ENCODE measurements at places on chromosomes 12 and 14.

GRCh38 chr12:19373586-19373985 lies 65.7 kb upstream of the AEBP2 start:
- no peak for DNase-seq

GRCh38 chr12:106078358-106079010 lies 60.3 kb downstream of the NUAK1 start:
- DNase-seq: no peak

- no peak for DNase-seq
Measured at GRCh38 chr12:41211448-41211847, 23.3 kb downstream of the PDZRN4 start.

- DNase-seq: no peak
Measured at GRCh38 chr14:84969501-84969900, 560.4 kb upstream of the FLRT2 start.

- DNase-seq: no peak
Measured at GRCh38 chr12:80988986-80989385, 51.3 kb upstream of the LIN7A start.

GRCh38 chr12:9951026-9951675 lies 19.0 kb upstream of the CLEC2A start:
- peak; percentile 50 for DNase-seq

GRCh38 chr12:16526693-16527092 lies 79.3 kb downstream of the LMO3 start:
- DNase-seq: no peak

DNA sequence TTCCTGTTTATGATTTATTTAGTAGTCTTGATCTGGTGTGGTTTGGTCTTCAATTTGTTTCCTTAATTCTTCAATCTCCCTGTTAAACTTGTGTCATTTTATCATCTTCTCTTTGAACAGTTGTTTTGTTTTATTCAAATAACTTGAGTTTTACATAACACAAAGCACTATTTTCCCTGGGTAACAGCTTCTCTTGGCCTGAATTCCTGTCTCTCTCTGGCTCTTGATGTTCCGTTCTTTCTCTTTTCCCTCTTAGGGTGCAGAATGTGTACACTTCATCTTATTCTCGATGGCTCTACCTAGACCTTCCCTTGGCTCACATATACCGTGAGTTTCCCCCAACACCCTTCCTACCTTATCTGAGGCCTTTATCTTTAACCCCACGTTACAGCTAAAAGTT lies 36.8 kb upstream of the VPS33A start:
- no peak for DNase-seq

GRCh38 chr14:56794088-56794556 lies 16.2 kb downstream of the OTX2 start:
- DNase-seq: no peak

GRCh38 chr12:77569876-77570275 lies 260.8 kb upstream of the NAV3 start:
- DNase-seq: no peak

All from CD4-positive, alpha-beta T cell treated with Interleukin-12 subunit alpha and Interleukin-12 subunit beta, for 1 hour (primary cell).